ENCODE measurements at places on chromosomes 3 and 15. TPM values are rescaled to one million over a fixed set of nuclear protein-coding genes. Genes with fewer than 3 reads are reported as not detected.
A peak's percentile ranks its signal among the peaks of the same experiment; 100 is the strongest.

DNA sequence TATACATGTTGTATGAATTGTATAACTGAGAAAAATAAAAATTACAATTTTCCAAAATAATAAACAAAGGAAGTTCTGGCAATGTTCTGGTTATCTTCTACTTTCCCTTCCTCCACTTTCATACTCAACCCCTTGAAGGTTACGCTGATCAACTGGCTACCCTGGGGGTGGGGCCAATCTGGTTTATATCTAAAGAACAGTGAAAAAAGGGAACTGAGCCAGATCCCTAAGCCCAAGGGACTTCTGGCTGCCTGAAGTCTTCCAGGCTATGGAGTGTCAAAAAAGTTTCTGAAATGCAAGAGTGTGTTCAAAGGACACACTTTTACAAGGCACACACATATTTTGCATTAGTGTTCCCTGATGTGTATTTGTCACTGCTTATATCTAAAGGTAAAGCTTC lies 591.9 kb downstream of the ROBO1 start:
- no peaks in the 10 kb centered on the region for H3K27me3 ChIP-seq
- no peak overlapping the region for H3K27ac ChIP-seq
- no peak for DNase-seq
- H3K4me1 ChIP-seq, result no peaks in the 10 kb centered on the region
- H3K4me3 ChIP-seq, result no peak overlapping the region

- no peak overlapping the region for H3K4me3 ChIP-seq
- no peaks in the 10 kb centered on the region for H3K27me3 ChIP-seq
- no peak for DNase-seq
Observed at GRCh38 chr3:32147509-32147908, 41.1 kb downstream of the GPD1L start.

GRCh38 chr3:11059090-11059798 lies 66.7 kb downstream of the SLC6A1 start:
- DNase-seq, result peak; percentile 62
- H3K36me3 ChIP-seq, result no peaks in the 10 kb centered on the region
- no peak overlapping the region for H3K27ac ChIP-seq

- H3K36me3 ChIP-seq, result peaks cover 8% of the 10 kb centered on the region
- H3K27me3 ChIP-seq, result no peaks in the 10 kb centered on the region
- DNase-seq, result no peak
Observed at GRCh38 chr15:59632714-59633113, 21.1 kb downstream of the GCNT3 start.

The CYP1A1 gene
- total RNA-seq, result not detected

- peaks cover 14% of the 10 kb centered on the region for H3K4me1 ChIP-seq
- DNase-seq, result peak; percentile 84
- peak overlapping the region; percentile 26 for H3K4me3 ChIP-seq
- peak overlapping the region; percentile 90 for H3K27ac ChIP-seq
- peaks cover 13% of the 10 kb centered on the region for H3K36me3 ChIP-seq
Observed at GRCh38 chr3:44439499-44440295, 37.8 kb downstream of the ZNF445 start.

GRCh38 chr3:146166415-146166821 lies 5.4 kb upstream of the PLOD2 start:
- DNase-seq, result no peak
- no peaks in the 10 kb centered on the region for H3K4me1 ChIP-seq
- peaks cover 18% of the 10 kb centered on the region for H3K27me3 ChIP-seq
- no peak overlapping the region for H3K4me3 ChIP-seq
- no peaks in the 10 kb centered on the region for H3K36me3 ChIP-seq
